Stimulated activated CD8-positive, alpha-beta memory T cell treated with anti-CD3 and anti-CD28 coated beads, Interleukin-15, amount 100 ng/mL, for 4 hours (primary cell): ENCODE measurements at places on chromosomes 13 and 19.

DNA sequence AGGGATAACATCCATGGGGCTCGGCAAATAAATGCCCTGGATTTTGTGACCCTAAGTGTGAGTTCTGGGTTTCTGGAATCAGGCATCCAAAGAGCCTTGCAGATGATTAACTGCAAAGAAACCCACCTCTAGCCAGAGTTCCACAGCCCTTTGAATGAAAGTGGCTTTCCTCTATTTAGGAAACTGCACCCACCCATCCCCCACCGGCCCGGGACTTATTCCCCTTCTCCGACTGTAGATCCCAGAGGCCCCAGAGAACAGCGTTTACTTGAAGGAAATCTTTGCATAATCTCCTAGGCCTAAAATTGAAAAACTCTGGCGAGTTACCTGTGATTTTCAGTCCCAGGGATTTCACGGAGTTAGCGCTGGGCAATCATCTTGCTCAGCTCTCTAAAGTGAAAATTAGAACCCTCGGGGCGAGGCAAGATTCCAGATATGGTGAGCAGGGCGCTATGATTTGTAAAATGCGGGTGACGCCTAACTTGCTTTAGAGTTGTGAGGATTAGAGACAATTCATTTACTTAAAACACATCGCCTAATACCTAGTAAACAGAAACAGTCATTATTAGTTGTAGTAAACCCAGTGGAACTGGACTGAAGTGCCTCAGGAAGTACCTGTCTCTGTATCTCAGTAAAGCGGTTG lies 9.4 kb downstream of the URAD start:
- DNase-seq, result no peak

GRCh38 chr19:13768510-13768909 lies 4.2 kb downstream of the MRI1 start:
- DNase-seq, result no peak

- no peak for DNase-seq
Measured at GRCh38 chr13:72763411-72763810, 18.3 kb downstream of the DIS3 start.

- no peak for DNase-seq
Measured at GRCh38 chr13:35499196-35499662, 22.7 kb upstream of the MAB21L1 start.

- DNase-seq, result no peak
Measured at GRCh38 chr13:20565115-20565736, 1.7 kb upstream of the IFT88 start.

- no peak for DNase-seq
Measured at GRCh38 chr13:71169180-71169579, 697.8 kb downstream of the DACH1 start.

- no peak for DNase-seq
Measured at GRCh38 chr19:1577090-1577928, 9.2 kb upstream of the MEX3D start.

DNA sequence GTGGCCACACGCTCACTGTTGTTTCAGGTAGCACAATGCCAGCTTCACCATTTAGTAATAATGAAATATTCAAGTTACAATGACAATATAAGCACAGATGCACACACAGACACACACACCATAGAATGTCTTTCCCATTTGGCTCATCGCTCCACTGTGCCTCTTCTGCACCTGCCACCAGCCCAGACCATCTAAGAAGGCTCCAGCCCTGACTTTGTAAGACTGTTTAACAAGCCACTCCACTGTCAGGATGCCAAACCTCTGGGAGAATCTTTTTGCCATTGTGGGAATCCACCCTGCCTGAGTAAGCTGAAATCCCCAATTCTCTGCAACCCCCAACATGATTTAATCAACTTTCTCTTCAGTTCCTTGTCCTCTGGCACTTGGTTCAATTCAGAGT lies 60.6 kb downstream of the LHFPL6 start:
- no peak for DNase-seq

DNA sequence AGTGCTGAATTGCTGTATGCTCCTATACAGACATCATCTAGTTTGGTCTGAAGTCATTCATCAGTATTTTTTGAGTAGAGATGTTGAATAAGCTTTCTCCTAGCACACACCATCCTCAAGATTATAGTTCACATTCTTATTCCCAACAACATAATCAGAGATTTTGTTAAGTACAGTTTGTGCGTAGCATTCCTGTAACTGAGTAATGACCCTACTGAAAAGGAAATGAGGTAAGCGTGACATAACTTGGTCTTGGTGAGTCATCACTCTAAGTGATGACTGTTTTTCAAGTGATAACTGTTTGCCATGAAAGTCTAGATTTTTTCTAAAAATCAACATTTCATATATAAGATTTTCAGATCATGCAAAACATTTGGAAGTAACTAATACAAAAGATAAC lies 18.5 kb upstream of the FAM216B start:
- no peak for DNase-seq
